ENCODE measurements at places on chromosomes 1 and 21.

DNA sequence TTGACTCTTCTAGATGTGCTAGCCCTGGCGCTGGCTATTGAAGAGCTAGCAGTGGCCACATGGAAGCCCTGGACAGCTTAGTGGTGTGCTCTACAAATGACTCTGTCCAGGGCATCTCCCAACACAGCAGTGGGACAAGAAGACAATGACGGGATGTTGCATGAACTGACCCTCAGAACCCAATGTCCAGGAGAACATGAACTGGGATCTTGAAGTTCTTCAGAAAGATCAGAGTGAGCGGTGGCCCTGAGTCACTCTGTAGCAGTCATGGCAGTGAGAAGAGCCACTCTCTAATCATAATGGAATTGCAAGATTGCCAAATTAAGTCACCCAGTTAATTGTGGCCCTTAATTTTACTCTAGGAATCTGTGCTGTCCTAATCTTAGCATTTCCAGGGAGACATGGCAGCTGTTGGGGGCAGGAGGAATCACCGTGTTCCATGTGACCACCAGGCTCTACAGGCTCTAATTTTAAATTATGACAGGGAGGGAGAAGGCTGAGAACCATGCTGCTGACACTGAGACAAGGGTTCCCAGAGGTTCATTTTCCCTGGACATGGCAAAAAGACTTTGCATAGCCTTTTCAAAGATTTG is 10.2 kb upstream of the OBSCN start:
- DNase-seq = no peak

- no peak for DNase-seq
Observed at GRCh38 chr1:58057826-58058225, 488.7 kb downstream of the OMA1 start.

GRCh38 chr1:105243411-105243810 is 1493.7 kb downstream of the AMY1C start:
- no peak for DNase-seq

DNA sequence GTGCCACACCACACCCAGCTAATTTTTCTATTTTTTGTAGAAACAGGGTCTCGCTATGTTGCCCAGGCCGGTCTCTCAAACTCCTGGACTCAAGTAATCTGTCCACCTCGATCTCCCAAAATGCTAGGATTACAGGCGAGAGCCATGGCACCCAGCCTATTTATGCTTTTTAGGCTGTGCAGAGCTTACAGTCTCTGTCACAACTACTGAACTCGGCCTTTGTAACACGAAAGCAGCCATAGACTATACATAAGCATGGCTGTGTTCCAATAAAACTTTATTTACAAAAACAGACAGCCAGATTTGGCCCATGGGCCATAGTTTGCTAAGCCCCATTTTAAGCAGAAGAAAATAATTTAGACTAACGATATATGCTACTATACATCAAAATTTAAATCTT is 54.4 kb downstream of the NID1 start:
- DNase-seq = no peak

GRCh38 chr1:116943438-116943837 is 33.7 kb downstream of the PTGFRN start:
- DNase-seq = no peak

DNA sequence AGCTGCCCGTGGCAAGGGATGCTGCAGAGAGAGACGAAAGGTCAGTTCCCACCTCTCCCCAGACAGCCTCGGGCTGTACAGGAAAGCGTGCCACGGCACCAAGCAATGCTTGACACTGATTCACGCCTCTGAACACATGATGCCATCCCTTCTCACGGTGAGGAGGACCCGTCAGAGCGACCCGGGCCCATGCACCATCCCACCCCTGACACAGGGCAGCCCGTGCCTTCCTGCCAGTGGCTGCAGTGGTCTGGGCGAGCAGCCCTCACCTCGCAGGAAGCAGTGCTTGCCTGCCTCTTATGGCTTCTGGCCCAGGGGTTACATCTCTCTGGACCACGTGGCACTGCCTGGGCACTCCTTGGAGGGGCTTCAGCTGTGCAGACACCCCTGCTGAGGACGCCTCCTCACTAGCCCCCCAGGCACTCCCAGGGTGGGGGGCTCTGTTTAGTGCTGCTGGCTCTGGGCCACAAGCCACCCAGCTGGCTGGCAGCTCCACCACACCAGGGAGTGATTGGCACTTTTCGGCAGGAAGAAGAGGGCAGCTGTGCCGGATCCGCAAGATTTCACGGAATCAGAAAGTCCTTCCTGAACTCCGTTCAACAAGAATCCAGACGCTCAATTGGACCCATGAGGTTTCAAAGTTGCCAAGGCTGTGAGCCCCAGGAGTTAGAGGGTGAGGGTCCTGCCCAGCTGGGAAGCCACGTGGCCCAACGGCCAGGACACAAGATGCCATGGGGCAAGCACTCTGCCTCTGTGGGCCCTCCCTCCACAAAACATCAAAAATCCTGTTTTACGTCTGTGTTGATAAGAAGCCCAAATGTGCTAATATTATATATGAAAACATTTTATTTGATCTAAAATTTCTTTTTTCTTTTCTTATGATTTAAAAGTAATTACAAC is 34.8 kb upstream of the SLC19A1 start:
- DNase-seq = no peak

DNA sequence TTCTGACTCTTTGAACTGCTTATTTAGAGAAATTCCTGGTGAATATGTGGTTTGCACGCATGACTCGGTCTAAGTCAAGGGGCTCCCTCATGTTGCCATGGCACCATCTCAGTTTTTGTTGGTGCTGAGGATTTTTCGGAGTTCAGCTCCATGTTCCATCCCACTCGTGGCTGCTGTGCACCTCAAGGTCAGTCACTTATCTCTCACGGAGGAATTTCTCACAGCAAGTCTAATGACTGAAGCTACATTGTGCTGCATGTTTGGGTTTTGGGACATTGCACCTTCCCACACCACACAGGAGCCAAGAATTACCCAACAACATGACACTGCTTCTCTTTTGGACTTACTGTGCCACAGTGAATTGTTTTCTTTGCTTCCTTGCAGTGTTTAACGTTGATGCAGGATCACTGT is 269.9 kb downstream of the NCAM2 start:
- no peak for DNase-seq

- no peak for DNase-seq
Observed at GRCh38 chr1:111199329-111199728, 1.1 kb downstream of the DENND2D start.

- no peak for DNase-seq
Observed at GRCh38 chr21:42069327-42069726, 1.8 kb upstream of the UMODL1 start.

GRCh38 chr1:51734896-51735745 is 118.2 kb downstream of the OSBPL9 start:
- DNase-seq = no peak

DNA sequence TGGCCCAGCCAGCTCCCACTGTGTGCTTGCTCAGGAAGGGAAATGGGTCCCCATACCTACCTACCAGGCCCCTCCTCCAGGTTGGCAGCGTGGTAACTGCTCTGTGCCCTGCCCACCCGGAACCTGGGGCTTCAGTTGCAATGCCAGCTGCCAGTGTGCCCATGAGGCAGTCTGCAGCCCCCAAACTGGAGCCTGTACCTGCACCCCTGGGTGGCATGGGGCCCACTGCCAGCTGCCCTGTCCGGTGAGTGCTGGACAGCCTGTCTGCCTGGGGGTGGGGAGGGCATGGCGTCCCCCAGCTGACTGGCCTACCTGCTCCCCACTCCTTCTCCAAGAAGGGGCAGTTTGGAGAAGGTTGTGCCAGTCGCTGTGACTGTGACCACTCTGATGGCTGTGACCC is 10.8 kb upstream of the LRRC71 start:
- no peak for DNase-seq

GRCh38 chr1:9763914-9764313 is 59.9 kb downstream of the CLSTN1 start:
- no peak for DNase-seq

DNA sequence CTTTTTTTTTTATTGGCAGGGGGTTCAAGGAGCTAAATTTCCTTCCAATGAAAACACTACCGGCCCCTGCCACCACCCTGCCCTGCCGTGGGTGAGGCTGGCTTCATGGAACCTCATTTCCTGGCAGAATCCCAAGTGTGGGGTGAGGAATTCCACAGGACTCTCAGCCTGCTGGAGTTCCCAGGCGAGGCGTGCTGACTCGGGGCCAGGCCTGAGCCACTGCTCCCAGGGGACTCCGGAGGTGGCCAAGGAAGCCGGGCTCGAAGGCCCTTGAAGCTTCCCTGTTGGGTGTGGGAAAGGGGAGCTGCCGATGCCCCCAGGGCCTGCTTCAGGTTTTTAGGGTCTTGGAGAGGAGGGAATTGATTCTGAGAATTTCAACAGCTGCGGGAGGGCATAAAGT is 95.3 kb upstream of the ACTRT2 start:
- no peak for DNase-seq

- no peak for DNase-seq
Observed at GRCh38 chr1:184197831-184198230, 146.3 kb downstream of the TSEN15 start.

DNA sequence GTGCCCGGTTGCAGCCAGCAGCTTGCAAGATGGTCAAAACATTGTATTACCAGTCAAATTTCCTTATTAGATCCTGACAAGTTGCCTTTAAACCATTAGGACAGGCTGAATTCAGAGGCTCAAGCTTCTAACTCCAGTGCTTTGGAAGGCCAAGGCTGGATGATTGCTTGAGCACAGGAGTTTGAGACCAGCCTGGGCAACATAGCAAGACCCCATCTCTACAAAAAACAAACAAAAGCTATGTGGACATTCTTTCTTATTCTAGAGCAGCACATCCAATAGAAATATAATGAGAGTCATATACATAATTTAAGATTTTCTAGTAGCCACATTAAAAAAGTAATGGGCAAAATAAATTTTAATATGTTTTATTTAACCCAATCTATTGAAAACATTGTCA is 149.3 kb downstream of the RUNX1 start:
- DNase-seq = no peak

DNA sequence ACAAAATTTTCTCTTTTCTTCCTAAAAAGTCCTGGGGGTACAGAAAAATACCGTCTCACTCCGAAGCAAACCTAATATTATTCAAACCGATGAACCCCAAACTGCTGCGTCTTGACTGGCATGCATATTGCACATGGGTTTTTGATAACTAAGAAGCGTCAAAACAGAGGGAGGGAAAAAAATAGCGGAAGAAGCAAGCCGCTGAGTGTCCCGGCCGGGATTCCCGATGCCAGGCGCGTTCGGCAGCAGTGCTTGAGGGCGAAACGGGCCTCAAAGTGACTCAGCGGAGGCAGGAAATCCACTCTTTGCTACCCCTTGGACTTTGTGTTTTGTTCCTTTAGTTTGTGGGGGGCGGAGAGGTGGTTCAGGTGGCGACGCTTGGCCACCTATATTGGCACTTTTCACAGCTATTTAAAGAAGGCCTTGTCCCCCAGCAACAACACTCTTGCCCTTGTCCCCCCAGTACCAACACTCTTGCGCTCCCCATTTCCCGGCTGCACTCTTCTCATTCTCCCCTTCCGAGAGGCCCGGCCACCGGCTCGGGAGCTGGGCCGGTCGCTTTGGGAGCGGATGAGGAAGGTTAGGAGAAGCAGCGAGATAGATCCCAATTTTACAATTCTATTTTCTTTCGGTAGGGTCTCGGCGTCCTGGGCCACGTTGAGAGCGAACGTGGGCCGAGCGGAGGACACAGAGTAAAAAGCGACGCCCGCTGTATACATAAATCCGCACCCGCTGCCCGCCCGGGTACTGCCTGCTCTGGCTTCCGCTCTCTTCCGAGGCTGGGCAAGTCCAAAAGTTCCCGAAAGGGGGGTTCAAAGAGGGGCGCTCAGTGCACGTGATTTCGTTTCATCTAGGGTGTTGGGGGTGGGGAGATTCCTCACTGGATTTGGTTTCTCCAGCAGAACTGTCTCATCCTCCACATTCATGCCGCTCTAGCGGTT is 2.5 kb downstream of the LMX1A start:
- DNase-seq = no peak

DNA sequence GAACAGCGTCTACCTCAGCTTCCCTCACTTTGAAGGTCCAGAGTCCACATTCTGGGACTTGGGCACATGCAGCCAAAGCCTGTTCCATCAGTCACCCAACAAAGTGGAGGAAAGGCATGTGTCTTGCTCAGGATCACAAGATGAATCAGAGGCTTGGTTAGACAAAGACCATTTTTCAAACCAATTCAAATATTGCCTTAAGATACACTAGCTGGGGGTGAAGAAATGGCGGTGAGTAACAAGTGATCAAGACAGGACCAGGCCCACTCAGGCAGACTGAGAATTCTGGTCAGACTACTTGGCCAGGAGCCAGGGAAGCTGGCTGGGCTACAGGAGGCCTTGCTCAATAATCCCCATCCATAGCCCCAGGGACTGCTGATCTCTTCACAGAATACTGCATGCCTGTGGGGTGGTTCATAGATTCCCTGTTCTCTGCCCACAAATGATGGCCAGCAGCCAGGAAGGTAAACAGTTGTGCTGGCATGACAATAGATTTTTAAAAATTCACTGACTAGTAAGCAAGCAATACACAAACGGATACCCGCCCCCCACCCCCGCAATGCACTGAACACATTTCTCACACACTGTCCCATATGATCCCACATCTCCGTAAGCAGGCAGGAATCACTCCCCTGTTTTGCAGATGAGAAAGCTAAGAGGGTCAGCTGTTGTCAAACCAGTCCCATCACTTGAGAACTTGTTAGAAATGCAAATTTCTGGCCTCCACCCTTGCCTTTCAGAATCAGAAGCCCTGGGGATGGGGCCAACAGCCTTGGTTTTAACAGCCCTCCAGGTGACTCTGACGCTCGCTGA is 27.2 kb downstream of the ERI3 start:
- peak; percentile 68 for DNase-seq

- no peak for DNase-seq
Observed at GRCh38 chr1:245869847-245870246, 637.2 kb downstream of the SMYD3 start.

DNA sequence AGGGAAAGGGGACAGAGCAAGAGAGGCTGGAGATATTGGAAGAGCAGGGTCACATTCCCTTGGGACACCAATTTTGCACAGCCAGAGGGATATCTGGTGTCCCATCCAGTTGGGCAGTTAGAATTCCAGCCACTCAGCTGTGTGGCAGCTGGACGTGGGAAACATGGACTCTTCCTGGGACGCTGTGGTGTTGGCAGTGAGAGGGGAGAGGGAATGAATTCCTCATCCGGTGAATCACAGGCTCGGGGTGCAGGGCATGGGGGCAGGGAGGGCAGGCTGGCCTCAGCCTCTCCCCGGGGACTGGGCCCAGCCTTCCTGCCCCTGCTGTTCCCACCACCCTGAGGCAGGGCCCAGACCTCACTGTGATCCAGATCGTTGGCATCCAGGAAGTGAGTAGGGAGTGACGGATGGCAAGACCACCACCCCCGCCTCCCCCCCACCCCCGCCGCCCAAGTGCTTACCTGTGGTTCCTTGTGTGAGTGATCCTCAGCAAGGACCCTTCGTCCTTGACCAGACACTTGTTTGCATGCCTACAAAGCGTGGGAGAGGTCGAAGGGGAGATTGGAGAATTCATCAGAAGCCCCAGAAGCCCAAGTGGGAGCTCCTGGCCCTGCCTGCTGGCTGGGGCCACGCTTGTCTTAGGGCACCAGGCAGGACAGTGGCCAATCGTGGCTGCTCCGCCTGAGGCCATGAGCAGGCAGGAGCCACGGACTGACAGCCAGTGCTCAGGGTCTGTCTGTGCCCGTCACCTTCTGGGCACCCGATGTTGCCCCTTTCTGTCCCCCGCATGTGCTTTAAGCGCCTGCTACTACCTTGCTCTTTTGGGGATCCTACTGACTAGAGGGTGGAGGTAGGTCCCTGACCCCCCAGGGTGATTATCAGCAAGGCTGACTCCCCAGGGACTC is 8.7 kb downstream of the WNT3A start:
- no peak for DNase-seq

- no peak for DNase-seq
Observed at GRCh38 chr1:110967256-110967655, 3.5 kb upstream of the LRIF1 start.

Data from transverse colon (tissue), 4 donors.